ENCODE measurements at places on chromosomes 7 and 10.

- no peak for DNase-seq
Measured at GRCh38 chr10:488933-489215, 200.6 kb downstream of the DIP2C start.

DNA sequence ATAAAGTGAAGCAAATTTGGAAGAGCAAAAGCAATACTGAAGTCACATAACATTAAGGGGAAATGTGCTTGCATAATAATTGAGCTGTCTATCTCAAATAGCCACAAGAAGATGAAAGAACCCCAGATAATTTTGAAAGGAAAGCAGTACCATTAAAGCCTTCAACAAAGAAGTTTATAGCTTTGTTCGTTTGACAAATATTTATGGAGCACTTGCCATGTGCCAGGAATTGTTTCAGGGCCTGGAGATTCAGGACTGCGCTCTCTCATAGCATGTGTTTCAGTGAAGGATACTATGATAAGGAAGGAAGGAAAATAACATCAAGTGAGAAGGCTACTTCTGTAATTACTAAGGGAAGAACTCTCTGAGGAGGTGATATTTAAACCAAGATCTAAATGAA is 212.3 kb upstream of the CSTF2T start:
- DNase-seq = no peak

DNA sequence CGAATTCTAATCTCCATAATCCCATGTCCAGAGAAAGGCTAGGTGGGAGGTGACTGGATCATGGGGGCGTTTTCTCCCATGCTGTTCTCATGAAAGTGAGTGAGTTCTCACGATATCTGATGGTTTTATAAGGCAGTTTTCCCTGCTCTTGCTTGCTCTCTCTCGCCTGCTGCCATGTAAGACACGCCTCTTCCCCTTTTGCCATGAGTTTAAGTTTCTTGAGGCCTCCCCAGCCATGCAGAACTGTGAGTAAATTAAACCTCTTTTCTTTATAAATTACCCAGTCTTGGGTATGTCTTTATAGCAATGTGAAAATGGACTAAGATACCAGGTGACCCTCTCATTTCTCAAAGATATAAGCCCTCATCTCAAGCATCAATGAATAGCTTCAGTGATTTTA is 1.1 kb upstream of the ACTA2 start:
- no peak for DNase-seq

DNA sequence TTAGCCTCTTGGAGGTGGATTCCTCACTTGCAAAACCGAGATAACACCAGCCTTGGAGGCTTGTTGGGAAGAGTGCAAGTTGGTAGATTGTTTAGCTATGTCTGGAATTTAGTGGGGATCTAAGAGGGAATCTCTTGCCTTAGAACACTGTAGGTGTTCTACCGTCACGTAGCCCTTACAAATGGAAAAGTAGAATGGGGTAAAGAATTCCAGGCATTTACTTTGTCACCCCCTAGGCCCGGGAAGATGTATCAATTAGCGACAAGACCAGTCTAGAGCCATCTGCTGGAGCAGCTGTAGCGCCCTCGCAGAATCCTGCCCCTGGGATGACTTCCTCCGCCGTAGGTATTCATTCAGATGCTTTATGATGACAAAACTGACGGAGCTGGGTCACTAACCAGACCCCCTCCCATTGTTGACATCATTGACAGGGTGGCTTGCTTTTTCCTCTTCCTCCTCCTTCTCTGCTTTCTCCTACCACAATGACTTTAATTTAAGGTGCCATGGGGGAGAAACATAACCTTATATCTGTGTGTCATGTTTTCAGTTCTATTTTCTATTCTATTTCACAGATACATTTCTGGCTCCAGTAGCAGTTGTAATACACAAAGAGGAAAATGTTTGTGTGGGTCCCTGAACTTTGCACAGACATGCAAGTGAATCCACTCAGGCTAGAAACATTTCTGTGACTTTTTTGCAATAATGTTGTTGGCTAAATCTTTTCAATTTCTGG is 262.6 kb upstream of the LYZL1 start:
- DNase-seq = no peak

DNA sequence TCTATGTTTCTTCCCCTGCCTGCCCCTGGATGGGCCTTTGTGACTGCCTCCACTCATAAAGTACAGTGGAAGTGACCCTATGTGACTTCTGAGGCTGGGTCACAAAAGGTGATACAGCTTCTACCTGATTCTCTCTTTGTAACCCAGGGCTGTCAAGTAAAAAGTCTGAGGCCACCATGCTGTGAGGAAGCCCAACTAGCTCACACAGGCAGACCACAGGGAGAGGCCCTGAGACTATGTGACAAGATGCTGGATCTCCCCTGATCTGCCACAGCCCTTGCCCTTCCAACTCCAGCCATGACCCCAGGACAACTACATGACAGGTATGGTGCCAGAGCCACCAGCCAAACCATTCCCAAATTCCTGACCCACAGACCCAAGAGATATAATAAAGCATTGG is 45.8 kb downstream of the DRGX start:
- no peak for DNase-seq

DNA sequence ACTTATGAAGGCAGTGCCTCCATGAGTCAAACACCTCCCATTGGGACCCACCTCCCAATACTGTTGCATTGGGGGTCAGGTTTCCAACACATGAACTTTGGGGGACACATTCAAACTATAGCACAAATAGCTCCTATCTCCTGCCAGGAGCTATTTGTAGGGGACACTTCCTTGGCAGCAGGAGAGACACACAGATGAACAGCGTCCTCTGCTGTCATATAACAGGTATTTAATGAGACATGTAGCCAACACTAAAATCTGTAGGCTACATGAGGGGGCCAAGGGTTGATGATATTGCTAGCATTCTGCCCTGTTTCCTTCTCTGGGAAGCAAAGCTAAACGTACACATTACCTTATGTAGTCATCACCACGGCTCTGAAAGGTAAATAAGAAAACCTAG is 2.6 kb upstream of the GPR26 start:
- no peak for DNase-seq

DNA sequence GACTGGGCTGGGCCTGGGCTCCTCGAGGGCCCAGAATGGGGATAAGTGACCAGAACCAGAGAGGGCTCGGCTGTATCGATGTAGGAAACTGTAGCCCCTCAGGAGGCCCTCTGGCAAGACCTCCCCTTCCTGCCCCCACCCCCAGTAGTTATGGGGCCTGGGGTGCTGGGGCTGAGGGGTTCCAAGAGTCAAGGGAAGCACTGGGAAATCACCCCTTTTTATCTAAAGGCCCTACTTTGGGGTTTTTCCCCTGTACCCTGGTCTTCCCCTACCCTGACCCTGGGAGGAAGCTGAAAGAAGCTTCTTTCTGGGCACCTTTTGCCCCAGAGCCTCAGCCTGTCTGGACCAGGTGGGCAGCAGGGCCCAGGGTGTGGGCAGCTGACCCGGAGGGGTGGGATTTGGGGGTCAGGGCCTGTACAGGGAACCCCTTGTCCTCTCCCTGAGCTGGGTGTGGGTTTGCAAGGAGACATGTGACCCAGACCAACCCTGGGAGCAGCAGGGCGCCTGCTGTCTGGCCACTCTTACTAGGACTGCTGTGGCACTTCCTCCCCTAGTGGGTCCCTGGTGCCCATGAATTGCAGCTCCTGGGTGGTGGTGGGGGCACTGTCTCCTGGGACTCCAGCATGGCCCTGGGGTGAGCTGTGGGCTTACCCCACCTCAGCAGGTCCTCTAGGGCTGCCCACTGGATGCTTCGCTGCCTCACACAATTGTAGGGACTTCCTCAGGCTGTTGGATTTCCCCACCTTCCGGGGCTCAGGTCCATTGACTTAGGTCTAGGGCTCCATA is 1.5 kb downstream of the IRF5 start:
- DNase-seq = no peak

DNA sequence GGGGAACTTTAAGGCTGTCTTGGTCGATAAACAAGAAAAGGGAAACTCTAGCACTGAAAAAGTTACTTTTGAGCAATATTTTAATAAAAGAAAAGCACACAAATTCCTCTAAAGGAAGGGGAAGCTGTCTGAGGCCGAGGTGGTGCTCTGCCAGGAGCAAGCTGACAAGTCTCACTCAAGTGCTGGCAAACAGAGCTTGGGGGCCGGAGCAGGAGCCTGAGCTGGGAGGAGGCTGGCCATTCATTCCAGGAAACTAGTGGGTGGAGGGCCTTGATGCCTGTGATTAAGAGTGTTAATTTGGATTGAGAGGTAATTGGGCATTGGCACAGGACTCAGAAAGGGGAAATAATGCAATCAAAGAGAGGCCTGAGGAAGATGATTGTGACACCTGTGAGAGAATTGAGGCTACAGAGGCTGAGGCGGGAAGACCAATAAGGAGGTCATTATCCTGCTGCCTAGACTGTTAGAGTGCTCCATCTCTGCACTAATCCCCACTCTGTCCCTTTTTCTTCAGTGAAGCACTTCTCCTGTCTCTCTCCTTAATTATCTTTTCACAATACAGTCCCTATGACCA is 154.9 kb upstream of the COL1A2 start:
- DNase-seq = no peak

GRCh38 chr10:129966889-129967578 is 3.0 kb upstream of the EBF3 start:
- no peak for DNase-seq

- no peak for DNase-seq
Measured at GRCh38 chr10:110914431-110914830, 4.5 kb downstream of the BBIP1 start.

DNA sequence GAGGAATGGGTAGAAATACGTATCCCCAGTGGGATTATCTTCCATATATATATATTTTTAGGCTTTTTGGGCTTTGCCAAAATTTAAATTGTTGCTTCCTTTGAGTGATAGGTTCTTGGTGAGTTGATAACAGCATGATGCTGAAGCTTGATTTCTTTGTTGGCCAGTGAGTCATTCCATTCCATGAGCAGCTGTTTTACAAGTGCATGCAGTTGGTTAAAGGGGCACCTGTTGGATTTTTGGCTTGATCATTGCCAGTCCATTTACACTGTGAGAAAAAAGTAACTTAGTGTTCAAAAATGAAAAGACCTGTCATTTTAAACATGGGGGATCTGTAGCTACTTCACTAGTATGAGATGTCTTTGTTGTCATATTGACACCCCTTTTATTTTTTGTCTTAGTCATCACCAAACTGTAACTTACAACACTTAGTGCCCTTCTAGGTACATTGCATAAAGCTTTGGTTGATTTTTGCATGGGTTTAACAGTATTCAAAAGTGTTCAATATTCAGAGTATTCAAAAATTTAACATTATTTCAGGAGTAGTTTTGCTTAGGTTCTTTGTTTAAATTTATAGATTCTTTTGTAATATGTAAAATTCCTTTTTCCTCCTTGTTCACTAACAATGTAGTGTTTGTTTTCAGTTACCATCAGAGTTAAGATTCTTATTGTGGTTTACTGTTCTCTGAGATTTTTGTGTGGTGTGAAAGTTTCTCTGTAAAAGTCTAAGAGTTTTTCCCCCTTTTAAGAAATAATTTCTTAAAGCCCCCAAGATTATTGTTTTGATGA is 8.8 kb downstream of the AKAP9 start:
- DNase-seq = no peak

GRCh38 chr10:36556468-36556867 is 568.9 kb upstream of the ANKRD30A start:
- no peak for DNase-seq

DNA sequence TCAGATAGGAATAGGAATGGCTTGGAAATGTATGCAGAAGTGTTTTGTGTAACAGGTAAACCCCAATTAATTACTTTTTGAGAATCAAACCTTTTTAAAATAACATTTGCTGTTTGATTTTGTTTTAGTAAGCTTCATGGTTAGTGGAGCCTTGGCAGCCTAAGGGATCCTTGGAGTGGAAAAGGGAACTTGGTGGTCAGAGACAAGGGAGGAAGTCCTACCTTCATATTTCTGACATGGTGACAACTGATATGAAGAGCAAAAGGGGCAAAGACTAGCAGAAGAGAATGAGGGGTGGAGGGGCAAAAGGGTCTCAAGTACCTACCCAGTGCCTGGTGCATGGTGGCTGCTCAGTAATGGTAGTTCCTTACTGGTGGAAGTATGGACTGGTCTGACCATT is 32.3 kb downstream of the AHCYL2 start:
- DNase-seq = no peak

GRCh38 chr10:88979153-88979562 is 11.4 kb upstream of the FAS start:
- DNase-seq = peak; percentile 76

DNA sequence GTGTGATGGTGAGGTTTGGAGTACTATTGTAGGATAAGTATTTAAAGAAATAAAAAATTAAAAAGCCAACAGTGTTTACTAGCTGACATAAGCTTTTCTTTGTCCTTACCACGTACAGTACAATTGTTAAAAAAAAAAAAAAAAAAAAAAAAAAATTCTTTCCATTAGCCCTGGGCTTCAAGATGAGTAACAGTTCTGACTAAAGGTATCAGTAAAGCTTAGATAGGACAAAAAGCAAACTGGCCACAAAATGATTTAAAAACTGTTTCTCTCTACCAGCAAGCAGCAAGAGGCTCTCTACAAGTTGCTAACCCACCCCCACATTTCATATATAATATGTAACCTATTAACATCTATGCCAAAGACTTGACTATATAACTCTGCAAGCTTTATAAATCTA is 17.5 kb downstream of the HYCC1 start:
- DNase-seq = no peak

DNA sequence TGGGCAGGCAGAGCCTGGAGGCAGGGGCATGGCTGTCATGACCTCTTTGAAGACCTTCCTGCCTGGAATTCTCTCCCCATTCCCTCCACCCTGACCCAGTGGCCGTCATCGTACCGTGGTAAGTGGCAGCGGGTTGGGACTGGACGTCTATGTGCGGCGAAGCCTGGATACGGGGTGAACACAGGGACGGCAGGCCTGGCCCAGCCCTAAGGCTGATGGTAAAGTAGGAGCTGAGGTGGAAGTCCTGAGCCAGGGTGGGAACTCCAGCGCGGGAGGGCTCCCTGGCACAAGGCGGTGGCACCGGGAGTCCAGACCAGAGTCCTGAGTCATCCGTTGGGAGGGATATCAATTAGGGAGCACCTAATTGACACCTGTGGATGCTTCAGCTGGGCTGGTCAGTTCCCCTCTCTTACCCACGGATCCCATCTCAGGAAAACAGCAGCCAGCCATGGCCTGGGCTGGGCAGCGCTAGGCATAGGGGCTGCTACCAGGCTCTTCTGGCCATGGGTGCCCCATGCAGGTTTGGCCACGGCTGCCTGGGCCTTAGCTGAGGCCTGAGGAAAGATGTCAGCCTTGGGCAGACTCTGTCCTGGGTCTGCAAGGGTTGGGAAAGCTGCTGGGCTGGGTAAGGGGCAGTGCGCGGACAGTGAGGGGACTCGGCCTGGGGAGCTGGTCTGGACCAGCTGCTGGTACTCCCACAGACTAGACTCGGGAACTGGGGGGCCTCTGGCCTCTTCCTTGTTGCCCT is 3.3 kb downstream of the PPIF start:
- DNase-seq = no peak

DNA sequence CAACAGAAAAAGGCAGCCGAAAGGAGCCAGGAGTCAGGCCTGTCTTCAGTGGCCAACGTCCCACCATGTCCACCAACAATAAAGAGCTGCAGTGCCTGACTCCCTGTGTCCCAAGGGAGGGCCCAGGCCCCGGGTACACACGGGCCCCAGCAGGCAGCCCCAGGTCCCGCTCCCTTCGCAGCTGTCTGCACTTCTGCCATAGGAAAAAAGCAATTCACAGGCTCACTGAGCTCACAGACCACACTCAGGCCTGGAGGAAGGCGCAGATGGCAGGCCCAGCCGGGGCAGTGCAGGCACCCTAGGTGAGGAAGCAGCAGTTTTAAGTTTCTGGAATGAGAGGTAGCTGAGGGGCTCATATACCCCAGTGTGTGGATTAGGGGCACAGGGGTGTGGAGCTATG is 100.5 kb downstream of the PRKAG2 start:
- no peak for DNase-seq

- DNase-seq = no peak
Measured at GRCh38 chr7:44748045-44748947, at the start of gene ZMIZ2. Gene ZMIZ2 (plus strand): TSS chr7:44748847. CDS start chr7:44756250, 7,403 bp downstream.

GRCh38 chr7:17530741-17531421 is 232.4 kb downstream of the AHR start:
- no peak for DNase-seq

All from AG04449 (cell line).